SW 1271 (cell line): ENCODE measurements at places on chromosomes 5 and 9.

GRCh38 chr9:30722065-30722464 lies 1662.4 kb upstream of the ACO1 start:
- DNase-seq: no peak

DNA sequence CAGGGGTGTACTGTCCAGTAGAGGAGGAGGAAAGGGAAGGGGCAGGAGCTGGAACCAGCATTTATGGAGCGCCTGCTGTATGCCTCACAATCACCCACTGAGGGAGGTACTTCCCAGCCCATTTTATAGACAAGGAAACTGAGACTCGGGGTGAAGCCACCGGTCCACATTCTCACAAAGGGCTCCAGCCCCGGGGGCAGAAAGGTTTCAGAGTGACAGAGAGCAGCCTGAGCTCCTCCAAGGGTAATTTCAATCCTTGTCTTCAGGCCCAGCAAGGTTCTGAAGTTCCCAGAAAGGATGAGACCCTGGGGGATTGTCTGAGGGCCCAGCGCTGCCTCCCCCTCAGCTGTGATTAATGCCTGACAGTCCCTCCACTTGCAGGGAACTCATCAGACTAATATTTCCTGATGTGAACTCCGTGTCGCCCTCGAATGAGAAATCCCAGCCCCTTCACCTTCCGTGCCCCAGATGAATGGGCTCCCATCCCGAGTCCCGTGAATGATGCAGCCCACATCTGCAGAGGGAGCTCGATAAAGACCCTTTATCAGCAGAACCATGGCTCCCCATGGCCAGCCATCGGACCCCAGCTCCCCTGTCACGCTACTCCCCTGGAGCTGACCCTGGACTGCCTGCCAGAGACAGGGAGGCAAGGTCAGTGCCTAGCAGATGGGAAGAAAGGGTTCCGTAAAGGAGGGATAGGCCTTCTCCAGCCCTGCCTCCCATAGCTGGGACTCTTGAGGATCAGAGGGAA lies 32.1 kb upstream of the MVB12B start:
- DNase-seq: no peak

DNA sequence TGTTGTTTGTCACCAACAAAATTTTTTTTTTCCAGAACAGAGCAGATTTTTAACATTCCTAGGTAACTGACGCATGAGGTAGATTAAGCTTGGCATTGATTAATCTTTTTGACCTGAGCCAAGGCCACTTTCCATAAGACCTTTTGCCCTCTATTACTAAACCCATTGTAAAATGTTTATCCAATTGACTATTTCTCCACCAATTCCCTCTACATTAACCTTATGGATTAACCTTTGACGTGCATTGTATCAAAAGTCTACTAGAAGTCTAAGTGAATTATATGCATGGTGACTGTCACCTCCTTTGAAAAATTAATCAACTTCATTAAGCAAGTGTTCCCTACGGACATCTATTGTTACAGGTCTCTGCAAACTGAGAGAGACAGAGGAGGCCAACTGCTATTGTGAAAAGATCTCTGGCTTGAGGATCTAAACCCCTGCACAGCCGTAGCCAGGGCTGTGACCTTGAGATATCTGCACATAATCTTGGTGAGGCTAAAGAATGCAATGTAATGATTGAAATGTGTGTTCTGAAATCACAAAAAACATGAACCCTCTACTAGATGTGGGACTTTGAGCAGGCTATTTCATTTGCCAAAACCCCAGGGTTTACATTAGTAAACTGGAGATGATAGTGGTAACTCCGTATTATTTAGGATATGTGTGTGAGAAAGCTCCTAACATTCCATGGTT lies 632.2 kb downstream of the TLR4 start:
- DNase-seq: no peak

DNA sequence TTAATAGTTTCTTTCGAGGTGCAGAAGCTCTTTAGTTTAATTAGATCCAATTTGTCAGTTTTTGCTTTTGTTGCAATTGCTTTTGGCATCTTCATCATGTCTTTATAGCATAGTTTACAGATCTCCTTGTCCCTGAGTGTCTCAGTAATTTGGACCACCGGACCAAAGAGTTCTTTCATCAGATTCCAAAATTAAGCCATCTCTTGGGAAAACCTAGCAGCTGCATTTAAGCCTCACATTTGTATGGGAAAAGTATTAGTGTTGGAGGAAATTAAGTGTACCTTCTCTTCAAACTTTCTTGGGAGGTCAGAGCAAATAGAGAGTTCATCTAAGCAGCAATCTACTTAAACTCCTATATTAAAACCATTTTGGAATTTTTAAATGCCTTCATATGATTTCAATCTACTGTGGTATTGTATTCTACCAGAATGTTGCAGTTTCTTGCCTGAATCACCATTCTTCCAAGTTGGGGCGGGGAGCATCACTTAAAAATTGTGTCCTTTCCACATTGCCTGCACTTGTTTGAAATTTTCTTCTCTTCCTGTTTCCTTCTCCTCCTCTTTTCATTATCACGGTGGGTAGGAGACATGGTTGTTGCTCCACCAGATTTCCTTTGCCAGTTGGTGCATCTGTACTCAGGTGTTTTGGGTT lies 97.3 kb upstream of the DAB2 start:
- no peak for DNase-seq

- DNase-seq: no peak
Measured at GRCh38 chr5:134769206-134769605, 10.6 kb downstream of the DDX46 start.

GRCh38 chr5:73994963-73995362 lies 369.0 kb downstream of the ARHGEF28 start:
- DNase-seq: no peak

- no peak for DNase-seq
Measured at GRCh38 chr9:101674165-101674564, 64.3 kb downstream of the GRIN3A start.

GRCh38 chr5:12704955-12705354 lies 800.7 kb upstream of the CTNND2 start:
- DNase-seq: no peak

DNA sequence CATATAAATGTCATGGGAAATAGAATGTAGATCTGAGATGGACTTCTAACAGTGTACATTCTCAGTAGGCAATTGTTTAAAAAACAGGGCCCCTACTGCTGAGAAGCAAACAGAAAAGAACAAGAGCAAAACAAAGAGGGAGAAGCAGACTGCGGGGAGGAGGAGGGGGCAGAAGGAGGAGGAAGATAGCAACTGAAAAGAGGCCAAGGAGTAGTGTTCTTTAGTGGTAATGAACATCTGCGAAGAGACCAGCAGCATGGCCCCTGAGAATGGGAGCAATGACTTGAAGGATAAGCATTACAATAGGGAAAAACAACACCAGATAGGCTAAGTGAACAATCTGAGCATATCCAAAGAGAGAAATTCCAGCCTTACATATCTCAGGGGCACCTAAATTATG lies 36.8 kb downstream of the HAPLN1 start:
- DNase-seq: no peak

GRCh38 chr9:19473605-19474004 lies 64.8 kb downstream of the ACER2 start:
- DNase-seq: no peak

GRCh38 chr5:37495210-37495609 lies 116.1 kb downstream of the WDR70 start:
- DNase-seq: peak; percentile 44

- DNase-seq: no peak
Measured at GRCh38 chr5:175508896-175509295, 30.5 kb downstream of the SFXN1 start.

GRCh38 chr5:92283521-92283920 lies 900.4 kb upstream of the ARRDC3 start:
- DNase-seq: no peak

DNA sequence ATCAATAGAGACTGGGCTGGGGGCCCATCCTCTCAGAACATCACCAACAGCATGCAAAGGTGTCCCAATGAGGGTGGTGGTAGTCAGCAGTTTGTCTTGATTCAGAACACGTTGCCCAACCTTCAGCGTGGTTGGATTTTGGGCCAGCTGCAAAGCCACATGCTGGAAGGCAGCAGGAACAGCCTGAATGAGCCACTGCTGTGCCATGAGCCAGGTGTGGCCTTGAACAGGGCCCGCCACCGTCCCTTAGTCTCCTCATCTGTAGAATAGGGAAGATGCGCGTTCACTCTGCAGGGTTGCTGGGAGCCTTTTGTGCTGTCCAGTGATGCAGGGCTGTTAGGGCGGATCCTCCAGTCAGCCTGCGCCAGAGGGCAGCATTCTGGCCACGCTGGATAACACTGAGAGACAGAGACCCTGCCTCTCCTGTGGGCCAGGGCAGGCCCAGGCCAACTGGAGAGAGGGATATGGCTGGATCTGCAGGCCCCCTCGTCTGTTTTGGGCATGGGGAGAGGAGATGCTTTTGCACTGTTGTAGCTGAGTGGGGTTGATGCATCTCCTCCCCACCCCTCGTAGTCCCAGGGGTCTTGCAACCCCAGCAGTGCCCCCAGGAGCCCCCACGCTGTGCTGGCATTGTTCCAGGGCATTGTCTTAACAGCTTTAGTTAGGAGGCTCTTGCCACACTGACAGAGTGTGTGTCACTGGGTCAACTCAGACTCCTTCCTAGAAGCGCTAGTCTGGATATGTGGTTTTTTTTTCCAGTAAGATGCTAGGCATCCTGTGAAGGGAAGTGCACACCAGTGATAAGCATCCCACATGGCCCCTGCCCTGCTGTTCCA lies 42.1 kb downstream of the SLC46A2 start:
- DNase-seq: no peak

DNA sequence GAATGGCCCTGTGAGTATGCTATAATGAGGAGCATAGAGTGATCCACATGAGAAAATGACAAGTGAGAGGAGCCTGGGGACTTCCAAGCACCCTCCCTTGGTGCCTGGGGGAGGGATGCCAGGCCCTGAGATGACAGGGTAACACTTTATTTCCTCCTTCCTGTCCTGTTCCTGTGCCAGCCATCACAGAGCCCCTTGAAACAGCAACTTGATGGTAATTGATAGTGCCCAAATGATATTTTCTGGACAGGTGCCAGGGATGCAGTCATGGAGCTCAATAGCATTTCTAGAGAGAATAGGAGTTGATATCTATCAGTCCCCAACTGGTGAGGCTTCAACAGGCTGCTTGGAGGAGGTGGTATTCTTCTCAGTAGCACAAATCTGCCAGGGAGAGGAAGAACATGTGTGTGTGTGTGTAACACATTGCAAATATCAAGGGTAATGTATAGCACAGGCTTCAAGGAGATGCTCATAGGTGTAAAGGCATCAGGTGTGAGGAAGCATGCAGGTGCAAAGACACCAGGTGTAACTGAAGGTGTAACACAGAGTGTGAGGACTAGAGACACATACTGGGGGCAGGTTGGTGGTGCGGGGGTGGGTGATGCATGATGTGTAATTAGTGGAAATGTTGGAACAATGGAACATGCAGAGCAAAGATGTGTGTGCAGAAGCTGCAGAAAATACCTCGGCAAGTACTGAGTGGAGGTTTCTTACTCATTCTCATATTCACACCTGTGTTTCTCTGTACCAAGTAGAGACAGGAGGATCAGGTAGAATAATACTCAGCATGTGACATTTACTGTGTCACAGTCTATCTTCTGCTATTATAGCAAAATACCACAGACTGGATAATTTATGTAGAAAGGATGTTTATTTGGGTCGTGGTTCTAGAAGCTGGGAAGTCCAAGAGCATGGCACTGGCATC lies 18.1 kb upstream of the WWC1 start:
- DNase-seq: no peak

DNA sequence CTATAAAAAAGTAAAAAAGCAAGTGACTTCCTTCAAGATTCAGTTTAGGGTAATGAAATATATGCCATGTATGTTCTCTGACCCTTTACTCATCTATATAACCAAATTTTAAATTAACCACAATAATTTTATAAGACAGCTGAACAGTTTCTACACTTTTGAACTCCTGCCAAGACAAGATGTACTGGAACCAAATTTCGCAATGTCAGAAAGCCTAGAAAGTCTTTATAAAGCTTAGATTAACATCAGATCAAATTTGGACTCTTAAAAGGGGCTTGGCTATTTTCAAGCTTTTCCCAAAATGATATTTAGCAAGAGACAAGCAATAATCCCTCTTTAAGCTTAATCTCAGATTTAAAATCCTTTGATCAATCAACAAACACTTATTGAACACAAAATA lies 362.6 kb downstream of the PTPRD start:
- no peak for DNase-seq

DNA sequence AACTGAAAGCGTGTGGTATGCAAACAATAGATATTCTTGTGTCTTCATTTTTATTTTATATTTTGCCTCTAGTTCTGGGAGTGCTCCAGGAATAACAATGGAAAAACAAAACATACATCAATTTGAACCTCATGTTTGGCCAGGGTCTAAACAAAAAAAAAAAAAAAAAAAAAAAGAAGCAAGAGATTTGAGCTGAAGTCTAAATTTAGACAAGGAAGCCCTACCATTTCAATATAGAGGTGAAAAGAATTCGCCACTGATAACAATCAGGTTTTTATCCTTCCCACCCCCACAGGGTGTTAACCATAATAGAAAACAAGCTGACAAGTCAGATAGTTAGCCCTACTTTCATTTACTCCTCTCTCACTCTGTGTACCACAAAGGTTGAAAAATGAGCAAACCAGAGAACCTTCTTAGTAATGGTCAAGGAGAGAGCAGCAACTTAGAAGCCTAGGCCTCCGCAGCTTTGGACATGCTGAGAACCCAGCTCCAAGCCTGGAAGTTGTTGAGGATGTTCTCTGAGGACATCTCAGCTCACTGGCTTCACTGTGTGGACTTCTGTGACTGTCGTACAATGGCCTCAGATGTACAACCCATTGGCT lies 118.2 kb upstream of the HMHB1 start:
- no peak for DNase-seq

DNA sequence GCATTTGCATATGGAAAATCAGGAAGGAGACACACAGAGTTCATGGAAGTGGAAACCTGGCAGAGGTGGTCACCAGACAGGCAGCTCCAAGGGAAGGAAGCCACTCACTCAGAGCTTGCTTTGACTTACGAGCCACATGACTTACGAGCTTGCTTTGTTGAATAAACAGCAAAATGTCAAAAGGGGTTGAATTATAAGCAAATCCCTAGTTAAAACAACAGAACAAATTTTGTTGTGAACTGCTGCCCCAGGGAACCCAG lies 164.3 kb downstream of the SYK start:
- DNase-seq: no peak

DNA sequence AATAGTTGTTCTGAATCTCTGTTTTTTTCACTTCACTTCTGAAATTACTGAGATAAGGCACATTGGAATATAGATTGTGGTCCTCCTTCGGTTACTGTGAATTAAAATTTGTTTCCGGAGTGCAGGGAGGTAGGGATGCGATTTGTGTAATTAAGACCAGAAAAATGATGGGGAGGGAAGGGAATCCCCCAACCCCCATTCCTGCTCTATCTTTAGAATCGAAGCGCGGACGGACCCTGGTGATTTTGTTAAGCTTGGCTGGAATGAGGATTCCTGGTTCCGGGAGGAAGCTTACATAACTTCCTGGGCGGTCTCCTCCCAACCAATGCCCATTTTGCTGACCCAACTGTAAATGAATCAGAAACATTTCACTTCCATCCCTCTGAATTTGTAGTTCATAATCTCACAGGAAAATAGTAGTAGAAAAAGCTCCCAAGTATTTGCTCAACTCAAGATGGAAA lies 220.1 kb upstream of the MSX2 start:
- DNase-seq: no peak

- no peak for DNase-seq
Measured at GRCh38 chr5:96080557-96080956, 118.9 kb upstream of the ELL2 start.

- no peak for DNase-seq
Measured at GRCh38 chr5:79499640-79500273, 14.2 kb downstream of the HOMER1 start.

- DNase-seq: no peak
Measured at GRCh38 chr5:114010362-114010761, 351.5 kb upstream of the KCNN2 start.
